Dermis blood vessel endothelial cell (primary cell): ENCODE measurements at places on chromosomes 7 and 10.

DNA sequence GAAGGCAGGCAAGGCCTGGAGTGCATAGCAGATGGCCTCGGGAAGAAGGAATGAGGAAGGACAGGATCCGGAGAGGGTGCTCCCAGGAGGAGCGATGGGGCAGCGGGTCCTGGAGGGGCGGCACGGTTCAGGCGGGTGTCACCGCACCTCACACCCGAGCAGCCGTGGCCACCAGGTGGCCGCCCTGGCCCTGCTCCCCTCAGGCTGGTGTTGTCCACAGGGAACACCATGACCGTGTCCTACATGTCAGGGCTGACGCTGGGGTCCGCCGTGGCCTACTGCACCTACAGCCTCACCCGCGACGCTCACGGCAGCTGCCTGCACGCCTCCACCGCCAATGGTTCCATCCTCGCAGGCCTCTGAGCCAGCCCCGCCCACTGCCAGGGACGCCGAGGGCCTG is 19.8 kb downstream of the SLC29A4 start:
- DNase-seq: no peak

- no peak for DNase-seq
Observed at GRCh38 chr7:45588466-45588865, 14.3 kb downstream of the ADCY1 start.

- no peak for DNase-seq
Observed at GRCh38 chr10:1672001-1672781, 65.1 kb downstream of the ADARB2 start.

- DNase-seq: no peak
Observed at GRCh38 chr7:158724658-158725505, 20.3 kb upstream of the NCAPG2 start.

- no peak for DNase-seq
Observed at GRCh38 chr7:4204513-4205165, 477.5 kb upstream of the FOXK1 start.

DNA sequence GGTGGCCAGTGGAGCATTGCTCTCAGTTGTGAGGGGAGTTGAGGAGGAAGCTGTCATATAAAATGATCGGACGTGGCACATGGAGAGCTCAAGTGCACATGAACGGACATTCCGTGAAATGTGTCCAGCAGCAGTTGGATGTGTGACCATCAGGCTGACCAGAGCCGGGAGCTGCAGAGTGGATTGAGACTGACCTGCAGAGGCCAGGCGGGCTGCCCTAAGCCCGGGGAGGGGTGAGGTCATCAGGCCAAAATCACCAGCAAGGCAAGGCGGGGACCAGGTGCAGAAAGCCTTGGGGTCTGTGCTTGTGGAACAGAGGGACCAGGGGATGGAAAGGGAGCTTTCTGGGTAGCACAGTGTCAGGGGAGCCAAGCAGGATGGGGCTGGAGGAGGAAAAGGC is 279.5 kb downstream of the CELF2 start:
- no peak for DNase-seq

GRCh38 chr7:70178211-70178610 is 579.9 kb downstream of the AUTS2 start:
- DNase-seq: no peak

DNA sequence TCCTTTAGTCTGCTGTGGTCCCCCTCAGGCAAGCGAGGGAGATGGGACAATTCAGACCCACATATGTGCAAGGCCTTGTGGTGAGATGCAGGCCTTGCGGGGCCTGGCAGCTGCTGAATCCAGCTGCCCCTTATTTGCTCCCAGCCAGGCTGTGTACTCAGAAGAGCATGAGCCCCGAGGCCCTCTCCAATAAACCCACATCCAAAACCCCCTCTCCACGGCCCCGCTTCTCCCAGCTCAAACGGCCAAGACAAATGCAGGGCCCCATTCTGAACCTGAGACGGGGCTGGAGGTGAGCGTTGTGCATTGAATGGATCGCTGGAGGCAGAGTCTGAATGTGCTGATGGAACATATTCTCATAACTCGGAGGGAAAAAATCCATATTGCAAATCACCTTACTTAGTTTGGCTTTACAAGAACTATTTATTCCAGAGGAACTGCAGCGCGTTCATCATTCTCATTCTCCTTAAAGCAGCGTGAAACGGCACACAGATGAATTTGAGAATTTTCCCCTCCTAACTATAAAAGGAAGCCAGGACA is 169.2 kb upstream of the LYZL2 start:
- no peak for DNase-seq
